ENCODE measurements at places on chromosomes 1 and 21.

GRCh38 chr1:12593621-12594066 is 24.4 kb downstream of the DHRS3 start:
- no peak for DNase-seq

GRCh38 chr1:150944856-150945255 is 18.7 kb downstream of the SETDB1 start:
- DNase-seq = no peak

DNA sequence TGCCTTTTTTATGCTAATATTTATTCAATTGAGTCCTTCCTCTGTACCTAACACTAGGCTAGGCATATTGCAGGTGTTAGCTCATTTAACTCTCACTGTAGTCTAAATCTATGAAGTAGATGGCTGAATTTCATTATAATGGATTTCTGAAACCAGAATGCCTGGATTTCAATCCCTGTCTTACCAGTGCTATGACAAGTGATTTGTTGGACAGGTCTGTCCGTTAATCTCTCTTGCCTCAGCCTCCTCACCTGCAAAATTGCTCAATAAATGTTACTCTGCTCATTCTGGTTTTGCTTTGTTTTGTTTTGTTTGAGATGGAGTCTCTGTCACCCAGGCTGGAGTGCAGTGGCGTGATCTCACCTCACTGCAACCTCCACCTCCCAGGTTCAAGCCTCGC is 146.1 kb upstream of the ADGRL2 start:
- DNase-seq = no peak

DNA sequence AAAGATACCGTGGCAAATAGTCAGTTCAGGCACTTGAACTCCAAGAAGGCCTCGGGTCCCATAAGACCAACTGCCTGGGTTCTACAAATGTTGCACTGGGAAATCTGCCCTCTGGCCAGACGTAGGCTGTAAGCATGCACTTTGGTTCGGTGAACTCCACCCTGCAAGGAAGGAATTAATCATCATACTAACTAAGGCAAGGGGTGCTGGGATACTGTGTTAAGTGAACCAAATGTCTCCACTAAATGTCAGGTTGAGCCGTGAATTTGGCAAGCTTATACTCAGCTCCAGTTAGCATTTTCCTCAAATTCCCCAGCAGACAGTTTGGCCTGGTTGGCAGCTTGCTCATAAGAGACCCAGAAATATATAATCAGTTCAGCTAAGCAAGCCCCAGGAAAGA is 385.9 kb downstream of the GPATCH2 start:
- DNase-seq = no peak

DNA sequence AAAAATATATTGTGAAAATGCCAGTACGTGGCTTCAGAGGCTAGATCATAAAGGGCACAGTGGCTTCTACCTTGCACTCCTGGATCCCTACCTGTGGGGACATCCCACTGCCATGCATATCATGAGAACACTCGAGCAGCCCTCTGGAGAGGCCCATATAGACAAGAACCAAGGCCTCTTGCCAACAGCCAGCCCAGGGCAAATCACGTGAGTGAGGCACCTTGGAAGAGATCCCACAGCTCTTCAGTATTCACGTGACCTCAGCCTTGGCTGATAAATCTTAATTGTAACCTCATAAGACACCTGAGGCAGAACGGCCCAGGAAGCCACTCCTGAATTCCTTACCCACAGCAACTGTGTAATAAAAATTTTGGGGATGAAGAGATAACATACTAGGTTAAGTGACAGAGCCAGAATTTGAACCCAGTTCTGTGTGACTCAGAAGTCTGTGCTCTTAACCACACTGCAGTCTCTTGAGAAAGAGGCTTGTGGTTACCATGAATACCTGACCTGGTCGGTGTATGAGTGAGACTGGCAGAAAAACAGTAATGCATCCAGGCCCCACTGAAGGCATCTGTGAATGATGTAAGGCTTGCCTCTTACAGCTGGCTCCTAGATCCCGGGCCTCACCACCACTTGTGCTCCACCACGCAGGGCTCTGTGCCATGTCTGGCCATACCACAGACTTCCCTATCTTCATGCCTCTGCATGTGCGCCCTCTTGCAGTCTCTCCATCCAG is 6.9 kb upstream of the A3GALT2 start:
- no peak for DNase-seq
